Stimulated activated CD4-positive, alpha-beta T cell treated with anti-CD3 and anti-CD28 coated beads, TNF-alpha, amount 100 ng/mL, for 1 hour (primary cell): ENCODE measurements at places on chromosomes 13 and 19.

DNA sequence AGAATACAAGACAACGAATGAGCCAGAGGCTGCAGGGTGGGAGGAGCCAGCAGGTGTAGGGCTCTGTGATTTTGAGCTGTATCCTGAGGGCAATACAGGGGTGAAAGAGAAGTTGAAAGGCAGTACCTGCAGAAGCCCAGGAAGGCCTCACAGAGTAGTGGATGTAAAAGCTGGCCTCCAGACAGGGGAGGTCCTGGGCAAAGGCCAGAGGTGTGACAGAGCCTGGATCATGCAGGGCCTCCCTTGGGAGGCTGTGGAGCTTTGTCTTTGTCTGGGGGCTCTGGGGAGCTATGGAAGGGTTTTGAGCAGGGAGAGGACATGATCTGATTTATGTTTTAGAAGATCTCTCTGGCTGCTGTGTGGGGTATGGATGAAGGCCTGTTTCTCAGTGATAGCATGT, 2.7 kb downstream of the MEGF8 start:
- no peak for DNase-seq

GRCh38 chr19:8071912-8072311, 19.4 kb downstream of the CCL25 start:
- DNase-seq = no peak

DNA sequence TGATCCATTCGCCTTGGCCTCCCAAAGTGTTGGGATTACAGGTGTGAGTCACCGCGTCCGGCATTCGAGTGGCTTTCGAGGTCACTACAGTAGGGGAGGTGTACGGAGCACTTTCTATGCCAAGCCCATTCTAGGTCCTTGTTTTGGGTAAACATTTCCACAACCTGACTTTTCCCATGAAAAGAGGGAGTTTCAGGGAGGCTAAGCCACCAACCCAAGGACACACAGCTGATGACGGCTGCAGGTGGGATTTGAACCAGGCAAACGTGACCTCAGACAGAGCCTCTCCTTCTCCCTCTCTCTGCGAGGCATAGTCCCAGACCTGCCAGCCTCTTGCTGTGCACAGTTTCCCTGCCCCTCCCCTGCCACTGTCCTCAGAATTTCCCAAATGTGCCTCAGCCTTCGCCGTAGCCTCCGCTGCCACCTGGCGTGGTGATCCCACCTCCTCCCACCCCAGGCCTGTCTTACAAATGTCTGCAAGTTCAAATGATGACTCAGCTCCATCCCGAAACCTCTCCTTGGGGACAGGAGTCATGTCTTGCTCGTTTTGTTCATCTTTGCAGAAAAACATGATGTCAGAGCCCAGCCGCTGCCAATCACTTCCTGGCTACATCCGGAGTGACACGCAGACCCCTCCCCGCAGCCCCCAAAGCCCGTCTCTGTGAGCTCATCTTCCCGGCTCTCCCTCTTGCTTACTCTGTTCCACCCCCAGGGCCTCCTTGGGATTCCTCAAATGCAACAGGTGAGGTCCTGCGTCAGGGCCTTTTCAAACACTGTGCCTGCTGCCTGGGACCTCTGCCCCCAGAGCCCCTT, 6.6 kb upstream of the GADD45B start:
- DNase-seq = no peak

- peak; percentile 31 for DNase-seq
These were observed 25.9 kb downstream of the MPND start for GRCh38 chr19:4369109-4369887.
